GM23338 (cell line): ENCODE measurements at places on chromosomes 7 and 10. TPM values are rescaled to one million over a fixed set of nuclear protein-coding genes. Genes with fewer than 3 reads are reported as not detected.

The MMS19 gene
- total RNA-seq = 221 and 252 TPM in 2 replicates

The EGFR gene
- total RNA-seq = 4.5 TPM in 2 replicates

The PDGFA gene
- 32.2 and 43.1 TPM in 2 replicates for total RNA-seq

The CFAP46 gene
- total RNA-seq = 2.8 and 3.1 TPM in 2 replicates

The KLLN gene
- 0.24 and 0.62 TPM in 2 replicates for total RNA-seq

The ACTL6B gene
- total RNA-seq = 0.69 TPM in 1 of 2 replicates, not detected in the other

The FGFBP3 gene
- 73.2 and 73.9 TPM in 2 replicates for total RNA-seq

The OR6B1 gene
- not detected in 2 replicates for total RNA-seq

The LMBR1 gene
- 69.1 and 90.1 TPM in 2 replicates for total RNA-seq

The IPMK gene
- total RNA-seq = 17.6 and 17.8 TPM in 2 replicates

DNA sequence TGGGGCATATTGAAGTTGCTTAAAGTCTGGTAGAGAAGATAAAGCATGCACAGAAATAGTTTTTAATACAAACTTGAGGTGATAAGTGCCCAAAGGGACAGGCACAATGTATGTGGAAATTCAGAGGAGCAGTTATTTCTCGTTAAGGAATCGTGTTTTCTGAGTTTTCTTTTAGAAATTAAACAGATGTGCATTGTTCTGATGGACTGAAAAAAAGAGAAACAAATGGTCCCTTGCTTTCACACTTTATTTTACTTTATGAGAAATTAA lies 45.6 kb downstream of the CNNM2 start:
- no peak for DNase-seq

DNA sequence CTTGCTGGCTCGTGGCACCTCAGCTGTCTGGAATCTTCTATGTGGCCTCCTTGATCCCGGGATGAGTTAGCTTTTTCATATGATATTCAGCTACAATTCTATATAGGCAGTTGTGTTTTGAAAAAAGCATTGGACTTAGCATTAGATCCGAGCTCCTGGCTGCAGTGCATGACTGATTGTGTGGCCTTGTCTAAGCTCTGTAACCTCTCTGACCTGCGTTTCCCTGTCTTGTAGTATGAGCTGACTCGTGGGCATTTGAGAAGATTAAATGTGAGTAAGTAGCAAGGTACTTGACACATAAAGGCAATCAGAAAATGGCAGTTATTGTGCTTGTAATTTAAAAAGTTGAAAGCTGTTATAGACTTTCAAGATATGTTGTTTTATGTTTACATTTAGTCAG lies 85.9 kb downstream of the CCNY start:
- no peak for DNase-seq

DNA sequence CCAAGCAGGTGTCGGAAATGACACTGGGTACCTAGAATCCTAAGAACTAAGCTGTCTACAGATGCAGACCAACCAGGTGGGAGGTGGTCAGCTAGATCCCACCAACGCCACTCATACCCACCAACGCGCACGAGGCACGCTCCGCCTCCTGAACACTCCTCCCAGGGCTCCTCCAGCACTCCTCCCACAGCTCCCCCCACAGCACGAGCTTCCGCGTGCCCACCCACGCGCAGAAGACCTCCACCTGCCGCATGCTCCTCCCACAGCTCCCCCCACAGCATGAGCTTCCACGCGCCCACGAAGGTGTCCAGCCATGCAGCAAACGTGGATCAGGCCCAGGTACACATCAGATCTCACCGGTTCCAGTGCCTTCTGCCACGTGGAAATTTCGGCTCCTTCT lies 196.0 kb downstream of the MAD1L1 start:
- DNase-seq = no peak

DNA sequence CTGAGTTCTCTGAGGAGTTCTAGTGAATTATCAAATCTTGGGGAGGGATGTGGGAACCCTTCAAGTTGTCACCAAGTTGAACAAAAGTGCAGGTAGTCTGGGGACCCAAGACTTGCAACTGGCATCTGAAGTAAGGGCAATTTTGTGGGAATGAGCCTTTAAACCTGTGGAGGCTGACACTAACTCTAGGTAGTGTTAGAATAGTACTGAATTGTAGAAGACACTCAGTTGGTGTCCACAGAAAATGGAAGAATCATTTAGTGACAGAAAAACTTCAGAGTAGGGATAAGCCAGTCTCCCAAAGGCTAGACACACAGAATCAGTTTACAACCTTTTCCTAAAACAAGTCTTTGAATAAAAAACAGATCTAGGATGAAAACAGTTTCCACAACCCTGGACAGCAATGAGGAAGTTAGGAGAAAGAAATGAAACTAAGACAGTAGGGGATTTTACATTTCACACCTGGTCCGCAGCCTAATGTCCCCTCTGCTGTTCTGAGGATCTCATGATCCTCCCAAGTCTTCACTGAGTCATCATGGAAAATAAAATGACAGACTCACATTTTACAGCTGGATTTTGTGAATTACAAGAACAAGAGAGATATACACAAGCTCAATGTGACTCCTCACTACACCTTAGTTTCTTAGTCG lies 23.0 kb upstream of the ING3 start:
- no peak for DNase-seq

- no peak for DNase-seq
Measured at GRCh38 chr10:61477451-61477850, 24.3 kb upstream of the TMEM26 start.

- no peak for DNase-seq
Measured at GRCh38 chr10:30068492-30069223, 9.3 kb upstream of the JCAD start.

GRCh38 chr10:123205041-123205440 lies 50.8 kb downstream of the BUB3 start:
- no peak for DNase-seq

DNA sequence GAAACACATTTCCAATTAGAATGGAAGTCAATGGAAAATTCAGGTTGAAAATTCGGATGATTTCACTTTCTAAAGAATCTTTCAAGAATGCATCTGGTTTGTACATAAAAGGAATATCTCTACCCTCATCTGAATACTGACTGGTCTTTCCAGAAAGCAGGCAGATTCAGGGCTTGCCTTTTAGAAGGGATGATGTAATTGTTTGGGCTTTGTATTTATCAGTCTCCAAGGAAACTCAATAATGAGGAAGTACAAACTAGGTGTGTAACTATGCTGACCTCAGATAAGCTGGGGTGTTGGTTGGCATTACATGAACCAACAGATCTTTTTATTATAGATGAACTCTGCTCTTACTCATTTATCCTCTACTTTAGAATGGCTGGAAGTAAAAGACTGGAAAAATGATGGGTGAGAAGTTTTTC lies 24.1 kb downstream of the PDLIM1 start:
- DNase-seq = peak; percentile 81

GRCh38 chr7:130322615-130323014 lies 22.0 kb upstream of the CPA5 start:
- DNase-seq = no peak

DNA sequence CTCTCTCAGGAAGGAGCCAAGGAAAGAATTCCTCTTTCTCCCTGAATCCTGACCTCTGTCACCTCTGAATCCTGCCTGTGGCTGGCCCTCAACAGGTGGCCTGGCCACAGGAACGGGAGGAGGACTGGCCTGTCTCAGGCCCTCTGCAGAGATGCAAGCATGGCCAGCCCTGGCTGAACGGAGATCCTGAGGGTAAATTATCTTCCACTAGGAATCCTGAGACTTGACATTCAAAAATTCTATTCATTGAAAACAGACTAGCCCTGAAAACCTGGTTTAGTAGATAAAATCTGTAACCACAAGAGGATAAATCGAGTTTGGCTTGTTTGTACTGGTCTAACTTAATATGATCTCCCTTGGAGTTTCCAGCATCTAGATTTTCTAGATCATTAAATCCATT lies 579.3 kb downstream of the LRMDA start:
- no peak for DNase-seq

- peak; percentile 77 for DNase-seq
Measured at GRCh38 chr7:768881-769504, 41.9 kb upstream of the PRKAR1B start.

DNA sequence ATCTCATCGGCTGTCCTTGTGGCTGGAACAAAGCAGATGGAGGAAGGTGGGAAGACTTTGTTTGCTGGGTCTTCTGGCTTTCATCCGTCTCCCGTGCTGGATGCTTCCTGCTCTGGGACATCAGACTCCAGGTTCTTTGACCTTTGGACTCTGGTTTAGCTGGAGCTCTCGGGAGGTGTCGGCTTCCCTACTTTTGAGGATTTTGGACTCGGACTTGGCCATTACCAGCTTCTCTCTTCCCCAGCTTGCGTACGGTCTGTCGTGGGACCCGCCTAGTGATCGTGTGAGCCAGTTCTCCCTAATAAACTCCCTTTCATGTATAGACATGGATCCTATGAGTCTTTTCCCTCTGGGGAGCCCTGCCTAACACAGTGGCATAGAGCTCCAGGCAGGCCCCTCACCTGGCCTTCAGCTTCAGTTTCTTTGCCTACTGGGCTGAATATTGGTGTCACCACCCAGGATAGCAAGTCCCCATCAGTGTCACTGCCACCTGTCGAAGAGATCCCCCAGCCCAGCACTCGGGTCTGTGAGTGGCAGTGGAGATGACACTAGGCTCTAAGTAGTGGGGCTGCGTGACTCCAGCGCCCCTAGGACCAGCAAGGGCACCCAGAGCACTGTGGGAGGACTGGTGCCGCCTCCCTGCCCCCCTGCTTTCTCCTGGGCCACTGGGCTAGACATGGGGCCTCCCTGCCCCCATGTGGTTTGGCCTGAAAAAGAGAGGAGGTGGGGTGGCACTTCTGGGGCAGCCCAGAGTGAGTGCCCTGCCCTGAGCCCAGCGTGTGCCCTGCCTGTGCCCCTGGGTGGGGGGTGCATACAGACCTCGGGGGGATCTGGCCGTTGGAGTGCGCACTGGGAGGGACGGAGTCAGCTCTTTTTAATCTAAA lies 135.6 kb downstream of the LHPP start:
- DNase-seq = no peak

GRCh38 chr7:128031901-128032604 lies 816 bp upstream of the LRRC4 start:
- peak; percentile 80 for DNase-seq

- no peak for DNase-seq
Measured at GRCh38 chr7:75938921-75939320, 24.0 kb downstream of the POR start.

- DNase-seq = no peak
Measured at GRCh38 chr7:46028246-46028645, 107.2 kb upstream of the IGFBP3 start.

DNA sequence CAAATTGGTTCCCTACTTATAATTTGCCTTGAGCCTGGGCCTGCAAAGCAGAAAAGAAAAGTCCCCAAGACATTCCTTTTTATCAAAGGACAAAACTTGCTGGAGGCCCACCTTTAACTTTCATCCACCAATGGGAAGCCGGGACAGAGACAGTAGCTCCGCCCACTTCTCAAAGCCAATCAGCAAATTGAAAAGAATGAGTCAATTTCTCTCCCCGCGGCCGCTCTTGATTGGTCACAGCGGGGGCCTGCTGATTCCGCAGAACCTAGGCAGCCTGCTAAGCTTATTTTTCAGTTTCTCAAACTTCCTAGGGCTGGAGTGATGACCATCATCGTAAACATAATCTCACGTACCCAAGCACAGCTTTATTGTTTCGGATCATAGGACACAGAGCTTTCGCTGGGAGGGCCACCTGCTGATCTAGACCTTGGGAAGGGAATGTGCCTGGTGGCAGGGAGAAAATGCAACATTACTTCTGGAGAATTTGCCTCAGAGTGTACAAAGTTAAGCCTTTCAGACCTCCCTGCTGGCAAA lies at the start of gene SLC13A4:
Gene SLC13A4 (minus strand): TSS at position 51 of the 534 bp plus-strand sequence. CDS start 690 bp downstream, outside the sequence.
- peak; percentile 90 for DNase-seq

- DNase-seq = no peak
Measured at GRCh38 chr7:150385302-150385723, 6.2 kb downstream of the ZNF775 start.

DNA sequence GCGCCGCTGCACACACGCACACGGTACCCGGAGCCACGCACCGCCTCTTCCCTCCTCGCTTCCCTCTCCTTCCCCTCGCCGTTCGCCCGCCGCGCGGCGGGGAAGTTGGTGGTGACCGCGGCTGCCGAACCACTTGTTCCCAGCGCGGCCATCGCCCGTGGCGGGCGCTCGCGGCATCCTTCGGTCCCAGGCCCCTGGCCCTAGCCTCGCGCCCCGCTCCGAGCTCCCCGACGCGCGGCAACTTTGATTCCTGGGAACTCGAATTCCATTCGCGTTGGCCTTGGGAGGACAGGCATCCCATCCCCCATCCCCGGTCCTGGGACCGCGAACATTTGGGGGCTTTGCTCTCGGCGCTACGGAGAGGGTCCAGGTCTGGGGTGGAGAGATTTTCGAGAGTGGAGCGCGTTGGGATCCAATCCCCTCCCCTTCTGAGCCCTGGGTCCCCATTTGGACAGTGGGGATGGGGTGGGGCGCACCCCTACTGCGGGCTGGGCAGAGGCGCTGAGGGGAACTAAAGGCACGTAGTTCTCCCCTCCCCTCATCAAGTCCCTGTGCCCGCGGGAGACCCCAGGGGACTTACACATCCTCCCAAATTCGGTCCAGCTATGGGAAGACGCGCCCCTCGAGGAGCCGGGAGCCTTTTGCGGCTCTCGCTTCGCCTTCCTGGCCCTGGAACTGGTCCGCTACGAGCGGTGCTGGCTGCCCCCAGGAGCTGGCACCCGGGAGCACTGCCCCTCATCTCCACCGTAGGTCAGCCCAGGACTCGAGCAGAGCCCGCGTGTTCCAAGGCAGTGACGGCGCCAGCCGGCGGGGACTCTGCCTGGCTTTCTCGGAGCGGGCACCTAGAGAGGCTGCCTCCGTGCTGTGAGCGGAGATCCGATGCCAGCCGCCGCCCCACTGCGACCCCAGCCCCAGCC lies 834 bp downstream of the CDH23 start:
- peak; percentile 72 for DNase-seq

DNA sequence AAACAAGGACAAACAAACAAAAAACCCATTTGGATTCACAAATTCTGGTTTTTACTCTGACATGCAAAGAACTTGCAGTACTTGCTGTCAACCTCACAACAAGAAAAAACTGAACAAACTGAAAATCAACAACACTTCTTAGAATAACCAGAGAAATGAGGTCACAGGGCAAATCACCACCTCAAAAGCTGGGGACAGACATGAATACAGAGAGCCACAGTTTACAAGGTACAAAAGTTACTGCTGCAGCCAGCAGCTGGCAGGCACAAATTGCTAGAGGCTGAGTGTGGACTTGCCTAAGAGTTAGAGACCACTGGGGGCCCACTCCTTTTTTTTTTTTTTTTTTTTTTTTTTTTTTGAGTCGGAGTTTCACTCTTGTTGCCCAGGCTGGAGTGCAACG lies 15.0 kb upstream of the RNF32 start:
- no peak for DNase-seq

DNA sequence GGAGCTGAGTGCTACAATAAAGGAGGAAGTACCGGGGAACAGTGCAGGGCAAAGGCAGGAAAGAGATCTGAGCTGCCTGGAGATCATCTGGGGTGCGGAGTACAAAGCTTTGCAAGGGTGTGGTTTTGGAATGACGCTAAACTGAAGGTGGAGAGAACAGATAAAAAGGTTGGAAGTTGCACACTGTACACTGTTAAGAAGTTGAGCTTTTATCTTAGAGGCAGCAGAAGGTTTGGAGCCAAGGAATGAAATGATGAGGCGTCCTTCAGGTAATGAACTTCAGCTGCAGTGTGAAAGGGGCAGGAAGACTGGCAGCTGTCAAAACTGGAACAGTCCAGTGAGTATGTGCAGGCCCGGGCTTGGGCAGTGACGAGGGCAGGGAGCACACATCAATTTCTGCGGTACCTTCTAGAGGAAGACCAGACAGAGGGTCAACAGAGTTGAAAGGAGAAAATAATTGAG lies 7.2 kb upstream of the ANKRD61 start:
- DNase-seq = no peak

GRCh38 chr7:101066141-101066832 lies 19.0 kb upstream of the TRIM56 start:
- peak; percentile 23 for DNase-seq

GRCh38 chr10:57972783-57973182 lies 294.9 kb downstream of the IPMK start:
- no peak for DNase-seq

GRCh38 chr7:29127527-29127926 lies 18.8 kb downstream of the CPVL start:
- DNase-seq = peak; percentile 25
